ENCODE measurements at places on chromosomes 13 and 19.

- DNase-seq: no peak
These were observed 349.9 kb upstream of the ZNF507 start for GRCh38 chr19:31995546-31995945.

GRCh38 chr19:6864325-6864940, 22.9 kb upstream of the ADGRE1 start:
- no peak for DNase-seq

- no peak for DNase-seq
These were observed 880 bp downstream of the SWSAP1 start for GRCh38 chr19:11375143-11375948.

- no peak for DNase-seq
These were observed 1.5 kb downstream of the CKM start for GRCh38 chr19:45320997-45321775.

- no peak for DNase-seq
These were observed 73.1 kb downstream of the LATS2 start for GRCh38 chr13:20988033-20988908.

DNA sequence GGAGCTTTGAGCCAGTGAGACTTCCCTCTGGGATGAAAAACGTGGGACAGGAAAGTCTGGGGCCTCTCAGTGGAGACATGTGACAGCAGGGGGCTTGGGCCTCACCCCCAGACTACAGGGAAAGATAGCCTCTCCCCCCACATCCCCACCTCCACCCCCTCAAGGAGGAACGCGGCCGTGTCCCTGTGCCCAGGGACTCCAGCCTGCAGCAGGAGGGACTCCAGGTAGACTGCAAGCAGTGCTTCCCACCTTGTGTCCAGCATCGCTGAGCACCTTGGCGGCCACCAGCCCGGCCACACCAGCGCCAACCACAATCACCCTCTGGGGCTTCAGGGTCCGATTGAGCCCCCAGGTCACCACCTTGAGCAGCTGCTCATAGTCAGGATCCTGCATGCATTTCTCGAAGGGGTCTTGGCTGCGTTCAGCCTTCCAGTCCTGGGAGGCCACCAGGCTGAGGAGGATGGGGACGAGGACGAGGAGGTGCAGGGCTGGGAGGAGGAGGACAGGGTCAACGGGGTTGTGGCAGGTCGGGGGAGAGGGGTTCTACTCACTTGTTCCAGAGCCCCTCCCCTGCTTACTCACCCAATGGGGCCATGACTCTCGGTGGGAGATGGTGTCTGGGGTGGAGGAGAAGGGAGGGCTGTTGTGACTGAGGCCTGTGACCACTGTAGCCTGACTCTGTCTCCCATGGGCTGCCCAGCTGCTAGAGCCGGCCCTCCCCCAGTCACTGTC, 955 bp downstream of the IL4I1 start:
- no peak for DNase-seq

DNA sequence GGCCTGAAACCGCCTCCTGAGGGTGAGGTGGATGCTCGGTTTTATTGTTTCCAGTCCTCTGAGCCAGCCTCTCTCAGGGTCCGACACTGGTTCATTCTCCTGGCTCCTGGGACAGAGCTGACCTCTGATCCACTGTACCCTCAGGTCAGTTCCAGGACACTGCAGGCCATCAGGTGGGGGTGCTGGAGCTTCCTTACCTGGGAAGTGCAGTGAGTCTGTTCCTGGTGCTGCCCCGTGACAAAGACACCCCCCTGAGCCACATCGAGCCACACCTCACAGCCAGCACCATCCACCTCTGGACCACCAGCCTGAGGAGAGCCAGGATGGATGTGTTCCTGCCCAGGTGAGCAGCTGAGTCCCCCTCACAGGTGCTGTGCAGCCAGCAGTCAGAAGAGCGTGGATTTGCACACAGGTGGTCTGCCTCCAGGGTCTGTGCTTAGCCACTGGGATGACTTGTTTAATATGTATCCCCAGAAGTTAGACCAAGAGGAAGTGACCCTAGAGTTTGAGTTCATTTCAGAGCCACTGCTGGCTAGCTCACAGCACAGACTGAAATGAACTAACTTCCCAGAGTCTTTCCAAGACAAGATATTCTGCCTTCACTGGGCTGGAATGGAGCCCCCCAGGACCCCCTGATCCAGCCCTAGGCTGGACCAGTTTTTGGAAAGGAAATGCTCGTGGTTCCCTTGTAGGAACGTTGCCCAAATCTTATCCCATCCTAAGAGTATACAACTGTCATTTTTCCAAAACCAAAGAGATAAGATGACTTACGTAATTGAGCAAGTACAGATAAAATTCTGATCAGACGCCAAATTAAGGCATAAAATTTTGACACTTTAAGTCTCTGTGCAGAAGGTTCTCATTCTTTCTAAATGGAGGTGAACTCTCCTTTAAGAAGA, 8.8 kb downstream of the SERPINE3 start:
- DNase-seq: no peak

DNA sequence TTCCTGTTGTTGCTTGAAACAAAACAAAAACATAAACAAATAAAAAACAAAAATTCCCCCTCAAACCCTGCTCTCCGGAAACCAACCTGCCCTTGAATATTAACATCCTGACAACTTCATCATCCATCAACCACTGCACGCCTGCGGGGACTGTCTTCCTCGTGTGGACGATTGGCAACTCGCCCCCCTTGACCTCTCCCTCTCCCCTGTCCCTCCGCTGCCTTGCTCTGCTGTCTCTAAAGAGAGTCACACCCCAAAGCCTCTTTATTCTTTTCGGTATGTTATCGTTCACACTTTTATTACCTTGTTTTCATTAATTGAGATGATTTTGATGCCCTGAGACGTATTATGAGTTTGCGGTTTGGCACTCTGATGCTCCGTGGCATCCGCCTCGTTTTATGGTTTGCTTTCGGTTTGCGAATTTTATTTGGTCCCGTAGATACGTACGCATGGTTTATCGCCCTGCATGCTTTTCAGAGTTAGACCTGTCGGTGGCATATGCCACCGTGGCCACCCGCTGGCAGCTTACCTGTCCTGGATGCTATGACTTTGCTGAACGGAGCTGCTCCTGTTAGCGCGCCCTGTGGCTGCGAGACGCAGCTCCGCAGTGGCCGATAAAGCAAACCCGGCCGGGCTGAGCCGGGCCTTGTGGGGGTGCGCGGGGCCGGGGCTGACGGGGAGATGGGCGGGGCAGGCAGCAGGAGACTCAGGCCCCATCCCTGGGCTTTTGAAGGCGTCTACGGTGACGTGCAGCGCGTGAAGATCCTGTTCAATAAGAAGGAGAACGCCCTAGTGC, 10.6 kb downstream of the PTBP1 start:
- DNase-seq: no peak

DNA sequence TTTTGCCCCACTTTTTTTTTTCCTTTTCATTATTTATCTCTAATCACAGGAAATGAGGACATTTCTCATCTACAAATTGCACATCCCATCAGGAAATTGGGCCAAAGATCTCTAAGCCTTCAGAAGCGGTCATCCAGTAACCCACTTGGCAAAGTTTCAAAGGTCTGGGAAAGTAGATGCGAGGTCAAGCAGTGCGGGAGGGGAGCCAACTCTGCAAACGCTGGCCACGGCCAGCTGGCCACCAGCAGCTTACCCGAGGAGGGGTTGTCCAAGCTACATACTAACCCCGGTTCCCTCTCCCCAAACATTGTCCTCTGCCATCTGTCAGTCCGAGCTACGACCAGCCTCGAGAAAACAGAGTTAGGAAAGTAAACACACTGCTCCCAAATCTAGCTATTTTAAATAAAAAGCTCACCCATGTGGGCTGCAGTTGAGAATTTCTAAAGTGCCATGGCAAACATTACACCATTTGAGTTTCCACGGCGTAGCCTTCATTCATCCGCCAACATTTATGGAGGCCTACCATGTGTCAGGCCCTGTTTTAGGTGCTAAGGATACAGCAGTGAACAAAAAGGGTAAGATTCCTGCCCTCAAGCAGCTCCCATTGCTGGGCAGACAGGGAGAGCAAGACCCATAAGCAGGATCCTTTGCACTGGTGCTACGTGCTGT, 11.5 kb downstream of the FFAR2 start:
- DNase-seq: no peak

DNA sequence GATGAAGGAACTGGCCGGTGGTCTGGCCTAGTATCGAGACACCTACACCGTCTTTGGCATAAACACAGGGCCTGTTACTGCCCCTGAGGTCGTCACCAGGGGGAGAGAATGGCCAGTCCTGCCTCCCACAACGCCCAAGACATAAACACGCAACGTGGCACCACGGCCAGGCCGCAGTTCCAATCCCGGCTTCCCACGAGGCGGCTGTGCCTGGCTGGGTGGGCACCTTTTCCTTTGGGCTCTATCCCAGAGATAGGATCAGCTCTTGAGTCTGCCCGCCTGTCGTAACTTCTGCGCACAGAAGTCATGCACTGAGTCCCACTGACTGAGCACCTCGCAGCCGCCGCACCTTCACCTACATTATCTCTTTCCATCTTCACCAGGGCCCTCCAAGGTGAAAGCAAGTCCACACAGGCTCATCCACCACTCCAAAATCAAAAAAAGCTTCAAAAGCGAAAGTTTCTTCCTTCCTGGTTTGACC, 1.1 kb downstream of the MIER2 start:
- no peak for DNase-seq

DNA sequence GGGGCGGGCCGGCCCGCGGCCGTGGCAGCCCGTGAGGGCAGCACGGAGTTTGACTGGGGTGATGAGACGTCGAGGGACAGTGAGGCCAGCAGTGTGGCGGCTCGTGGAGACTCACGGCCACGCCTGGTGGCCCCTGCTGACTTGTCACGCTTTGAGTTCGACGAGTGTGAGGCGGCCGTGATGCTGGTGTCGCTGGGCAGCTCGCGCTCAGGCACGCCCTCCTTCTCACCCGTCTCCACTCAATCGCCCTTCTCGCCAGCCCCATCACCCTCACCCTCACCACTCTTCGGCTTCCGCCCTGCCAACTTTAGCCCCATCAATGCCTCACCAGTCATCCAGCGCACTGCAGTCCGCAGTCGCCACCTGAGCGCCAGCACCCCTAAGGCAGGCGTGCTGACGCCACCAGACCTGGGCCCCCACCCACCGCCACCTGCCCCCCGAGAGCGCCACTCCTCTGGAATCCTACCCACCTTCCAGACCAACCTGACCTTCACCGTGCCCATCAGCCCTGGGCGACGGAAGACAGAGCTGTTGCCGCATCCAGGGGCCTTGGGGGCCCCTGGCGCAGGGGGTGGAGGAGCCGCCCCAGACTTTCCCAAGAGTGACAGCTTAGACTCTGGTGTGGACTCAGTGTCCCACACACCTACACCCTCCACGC, 4.5 kb downstream of the CIC start:
- DNase-seq: no peak

- DNase-seq: no peak
These were observed 164.9 kb downstream of the ZIC5 start for GRCh38 chr13:99806671-99807070.

- no peak for DNase-seq
These were observed 1176.8 kb upstream of the PRR20A start for GRCh38 chr13:55963934-55964333.

DNA sequence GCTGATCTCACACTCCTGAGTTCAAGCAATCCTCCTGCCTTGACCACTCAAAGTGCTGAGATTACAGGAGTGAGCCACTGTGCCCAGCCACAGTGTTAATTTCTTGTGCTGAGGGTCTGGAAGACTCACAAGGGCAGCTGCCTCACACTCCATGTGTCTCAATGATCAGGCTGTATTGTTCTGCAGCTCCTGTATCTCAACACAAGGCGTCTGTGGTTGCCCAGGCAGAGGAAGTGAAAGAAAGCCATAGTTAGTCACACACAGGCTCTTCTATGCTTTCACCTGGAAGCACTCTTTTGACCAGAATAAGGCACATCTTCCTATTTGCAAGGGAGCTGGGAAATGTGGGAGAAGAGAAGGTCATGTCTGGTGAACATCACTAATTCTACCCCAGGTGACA, 107.3 kb upstream of the ZNF507 start:
- DNase-seq: no peak

DNA sequence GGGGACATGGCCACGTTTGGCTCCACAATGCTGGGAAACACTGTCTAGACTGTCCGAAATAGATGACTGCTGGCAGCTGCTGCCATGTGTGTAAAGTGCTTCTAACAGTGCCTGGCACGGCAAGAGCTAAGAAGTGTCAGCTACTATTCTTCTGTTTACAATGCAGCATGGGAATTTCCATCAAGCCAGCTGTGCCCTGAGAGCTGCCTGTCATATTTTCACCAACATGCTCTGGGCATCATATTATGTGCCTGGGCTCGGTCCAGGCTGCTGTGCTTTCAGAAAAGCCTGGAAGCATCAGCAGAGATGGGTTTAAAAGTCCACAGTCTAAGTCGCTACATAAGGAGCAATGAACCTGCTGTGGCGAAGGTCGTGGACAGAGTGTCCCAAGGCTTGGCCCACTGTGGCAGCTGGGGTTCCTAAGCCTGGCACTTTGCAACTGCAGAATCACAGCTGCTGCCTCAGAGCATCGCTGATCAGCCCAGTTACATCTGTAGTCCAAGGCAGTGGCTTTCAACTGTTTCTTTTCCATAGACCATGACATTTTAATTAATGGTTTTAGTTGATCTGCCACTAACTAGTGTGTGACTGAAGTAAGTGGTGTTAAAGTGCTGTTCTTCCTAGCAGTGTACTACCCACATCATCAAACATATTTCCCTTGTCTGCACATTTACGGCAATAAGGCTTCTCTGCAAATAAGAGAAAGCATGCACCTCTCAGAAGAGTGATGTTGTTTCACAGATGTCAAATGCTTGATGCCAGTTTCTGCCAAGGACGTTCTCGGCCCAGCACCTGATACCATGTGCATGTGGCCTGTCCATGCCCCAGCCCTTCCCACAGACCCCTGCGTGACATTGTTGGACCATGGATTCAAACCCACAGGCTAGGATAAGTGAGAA, 95.7 kb upstream of the C1QTNF9B start:
- no peak for DNase-seq

- DNase-seq: no peak
These were observed 41.0 kb downstream of the EFNB2 start for GRCh38 chr13:106494506-106494905.

DNA sequence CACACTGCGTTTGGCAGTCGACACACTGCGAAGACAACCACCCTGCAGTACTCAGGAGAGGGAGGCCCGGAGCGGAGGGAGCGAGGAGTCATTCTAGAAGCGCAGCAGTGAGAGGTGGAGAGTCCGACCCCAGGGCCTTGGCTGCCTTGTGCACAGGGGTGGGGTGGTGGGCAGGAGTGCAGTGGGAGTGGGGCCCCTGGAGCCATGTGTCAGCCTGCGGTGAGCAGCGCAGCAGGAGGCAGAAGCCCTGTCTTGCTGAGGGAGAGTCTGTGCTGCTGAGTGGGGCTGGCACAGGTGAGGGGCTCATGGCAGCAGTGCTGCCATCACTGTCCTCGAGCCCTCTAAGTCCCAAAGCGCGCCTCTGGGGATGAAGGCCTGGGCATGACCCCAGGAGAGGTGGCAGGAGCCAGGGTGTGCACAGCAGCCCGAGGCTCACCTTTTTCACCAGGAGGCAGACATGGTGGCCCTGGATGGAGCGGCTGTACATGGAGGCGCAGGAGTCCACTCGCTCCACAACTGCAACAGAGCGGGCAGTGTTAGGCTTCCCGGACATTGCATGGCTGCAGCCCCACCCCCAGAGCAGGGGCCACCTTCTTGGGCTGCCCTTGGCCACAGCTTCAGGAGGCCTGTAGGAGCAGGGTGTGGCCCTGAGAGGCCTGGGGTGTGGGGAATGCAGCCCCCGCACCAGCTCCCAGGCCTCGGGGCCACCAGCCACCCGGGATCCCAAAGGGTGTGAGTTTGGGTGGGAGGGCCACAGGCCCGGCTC, 11.7 kb downstream of the IZUMO4 start:
- no peak for DNase-seq

- DNase-seq: no peak
These were observed 941.3 kb upstream of the SLITRK1 start for GRCh38 chr13:84823528-84823927.

- no peak for DNase-seq
These were observed at the start of gene SPRED3 for GRCh38 chr19:38388349-38389100. TSS of gene SPRED3 (plus strand) at chr19:38388697. CDS start at chr19:38390303, 1,606 bp downstream.

- DNase-seq: no peak
These were observed 5.3 kb downstream of the IL4I1 start for GRCh38 chr19:49891393-49891792.
